ENCODE measurements at places on chromosomes 1 and 21.

DNA sequence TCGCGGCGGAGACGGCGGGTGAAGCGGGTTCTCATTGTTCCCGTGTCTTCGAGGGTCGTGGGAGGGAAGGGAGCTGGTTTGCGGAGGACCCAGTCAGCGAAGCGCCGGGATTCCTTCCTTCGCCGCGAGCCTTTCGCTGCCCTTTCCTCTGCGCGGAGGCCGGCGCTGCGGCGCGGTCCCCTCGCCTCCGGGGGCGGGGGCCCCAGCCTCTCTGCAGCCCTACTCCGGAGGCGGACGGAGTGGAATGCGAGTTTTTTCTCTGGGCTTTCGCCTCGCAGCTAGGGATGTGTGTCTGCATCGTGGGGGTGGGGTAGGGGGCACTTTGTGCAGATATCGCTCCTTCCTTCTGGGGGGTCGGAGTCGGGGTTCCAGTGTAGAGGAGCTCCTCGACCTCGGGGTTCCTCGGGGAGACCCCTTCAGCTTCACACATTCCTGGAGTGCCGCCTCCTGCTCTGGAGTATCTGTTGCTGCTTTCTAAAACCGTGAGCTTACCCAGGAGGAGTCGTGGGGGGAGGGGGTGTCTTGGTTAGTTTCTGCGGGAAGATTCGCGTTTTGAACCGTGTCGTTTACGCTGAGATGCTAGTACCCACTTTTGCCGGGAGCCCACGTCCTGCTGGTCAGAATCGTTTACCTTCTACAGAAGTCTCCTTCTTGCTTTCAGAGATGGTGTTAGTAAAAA is 595 bp downstream of the RNF2 start:
- peak; percentile 82 for DNase-seq

DNA sequence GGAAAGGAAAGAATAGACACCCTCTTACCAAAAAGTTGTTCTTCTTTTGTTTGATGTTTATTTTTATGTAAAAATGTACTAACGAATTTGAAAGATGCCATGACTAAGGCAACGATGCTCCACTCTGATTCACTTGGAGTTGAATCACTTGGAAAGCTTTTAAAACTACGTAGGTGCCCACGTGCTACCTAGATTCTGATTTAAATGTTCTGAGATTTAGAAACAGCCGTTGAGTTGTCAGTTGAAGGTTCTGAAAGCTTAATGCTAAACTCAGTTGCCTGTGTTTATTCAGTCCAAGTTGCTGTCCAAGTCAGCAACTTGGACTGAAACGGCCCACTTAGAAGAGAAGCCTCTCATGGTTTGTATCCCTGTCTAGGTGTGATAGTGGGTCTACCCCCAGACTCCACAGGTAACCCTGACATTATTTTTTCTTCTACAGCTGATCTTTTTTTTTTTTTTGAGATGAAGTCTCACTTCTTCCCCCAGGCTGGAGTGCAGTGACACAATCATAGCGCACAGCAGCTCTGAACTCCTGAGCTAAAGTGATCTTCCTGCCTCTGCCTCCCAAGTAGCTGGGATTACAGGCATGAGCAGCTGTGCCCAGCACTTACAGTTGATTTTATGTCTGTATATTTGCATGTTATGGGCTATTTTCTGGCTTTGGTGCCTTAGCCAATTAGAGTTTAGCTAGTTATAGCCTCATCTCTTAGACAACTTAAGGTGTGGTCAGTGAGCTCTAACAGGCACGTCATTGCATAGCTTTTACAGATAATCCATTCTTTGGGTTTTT is 1.4 kb upstream of the VAMP4 start:
- DNase-seq = no peak

- peak; percentile 49 for DNase-seq
These were observed 14.1 kb upstream of the PLEKHG5 start for GRCh38 chr1:6505367-6506209.

GRCh38 chr1:27535386-27535785 is 45.4 kb upstream of the WASF2 start:
- no peak for DNase-seq

DNA sequence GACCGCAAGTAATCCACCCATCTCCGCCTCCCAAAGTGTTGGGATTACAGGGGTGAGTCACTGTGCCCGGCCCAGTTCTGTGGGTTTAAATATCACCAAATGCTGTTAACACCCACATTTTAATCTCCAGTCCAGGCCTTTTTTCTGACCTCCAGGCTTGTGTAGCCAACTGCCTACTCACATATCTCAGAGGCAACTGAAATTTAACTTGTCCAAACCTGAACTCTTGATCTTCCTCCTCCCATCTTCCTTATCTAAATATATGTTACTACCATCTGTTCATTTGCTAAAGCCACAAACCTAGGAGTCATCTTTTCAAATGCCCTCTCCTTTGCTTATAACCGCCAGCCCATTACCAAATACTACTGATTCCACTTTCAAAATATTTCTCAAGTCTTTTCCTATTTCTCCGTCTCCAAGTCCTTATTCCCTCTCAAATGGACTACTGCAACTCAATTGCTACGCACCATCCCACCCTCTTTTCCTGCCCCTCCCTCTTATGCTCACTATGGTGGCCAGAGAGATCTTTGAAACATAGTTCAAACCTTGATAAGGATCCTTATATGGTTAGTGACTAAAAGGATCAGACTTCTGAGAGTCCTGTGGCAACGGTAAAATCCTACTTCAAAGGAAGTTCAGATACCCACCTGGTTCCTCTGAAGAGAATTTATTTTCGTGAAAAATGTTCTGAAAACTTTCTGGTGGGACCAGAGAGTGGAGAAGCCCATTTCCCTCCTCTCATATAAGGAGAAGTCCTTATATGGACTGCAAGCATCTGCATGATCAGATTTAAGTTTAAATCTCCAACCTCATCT is 78.5 kb upstream of the CDC42BPA start:
- DNase-seq = no peak
